Activated T-helper 17 cell treated with anti-CD3 and anti-CD28 coated beads, Interleukin-2, amount 50 U/mL, for 72 hours (primary cell): ENCODE measurements at places on chromosomes 12 and 14. TPM values are rescaled to one million over a fixed set of nuclear protein-coding genes. Genes with fewer than 3 reads are reported as not detected.

EML5 gene
- total RNA-seq: 1.6 TPM

PIANP gene
- total RNA-seq: 1.4 TPM

TGM1 gene
- 16.1 TPM for total RNA-seq

FAIM2 gene
- 1.6 TPM for total RNA-seq

DNA sequence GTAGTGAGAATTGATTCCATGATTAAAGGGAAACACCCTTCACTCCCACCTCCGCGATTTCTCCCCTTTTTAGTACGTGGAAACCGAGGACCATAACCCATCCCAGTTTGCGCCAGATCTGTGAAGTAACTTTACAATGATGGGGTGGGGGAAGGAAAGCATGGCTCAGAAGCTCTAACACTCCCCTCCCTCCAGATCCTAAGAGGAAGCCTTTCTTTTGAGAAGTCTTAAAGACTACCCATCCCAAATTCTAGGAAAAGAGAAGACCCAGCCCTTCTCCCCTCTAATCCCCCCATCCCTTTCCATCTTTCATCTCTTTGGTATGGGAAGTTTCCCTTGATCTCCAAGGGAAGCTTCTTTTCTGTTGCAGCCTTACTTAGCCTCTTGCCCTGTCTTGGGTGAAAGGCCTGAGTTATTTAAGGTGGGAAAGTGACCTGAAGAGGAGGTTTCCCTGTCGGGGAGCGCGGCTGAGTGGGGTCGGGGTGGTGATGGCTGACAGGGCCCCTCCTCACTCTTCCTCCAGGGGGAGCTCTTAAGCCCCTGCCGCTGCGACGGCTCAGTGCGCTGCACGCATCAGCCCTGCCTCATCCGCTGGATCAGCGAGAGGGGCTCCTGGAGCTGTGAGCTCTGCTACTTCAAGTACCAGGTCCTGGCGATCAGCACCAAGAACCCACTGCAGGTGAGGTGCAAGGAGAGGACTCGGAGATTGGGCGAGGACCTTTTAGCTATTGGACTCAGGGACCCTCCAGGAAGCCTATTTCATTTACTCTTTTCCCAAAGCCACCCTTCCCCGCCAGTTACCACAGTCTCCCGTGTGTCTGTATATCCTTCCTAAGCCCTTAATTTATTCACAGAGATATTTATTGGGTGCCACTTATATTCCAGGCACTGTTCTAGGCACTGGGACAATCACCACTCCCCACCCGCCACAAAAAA is 1.8 kb downstream of the MARCHF9 start:
- peak; percentile 30 for ATAC-seq

- peak; percentile 80 for ATAC-seq
Measured at GRCh38 chr14:89767861-89768268, 186.7 kb downstream of the EFCAB11 start.

DNA sequence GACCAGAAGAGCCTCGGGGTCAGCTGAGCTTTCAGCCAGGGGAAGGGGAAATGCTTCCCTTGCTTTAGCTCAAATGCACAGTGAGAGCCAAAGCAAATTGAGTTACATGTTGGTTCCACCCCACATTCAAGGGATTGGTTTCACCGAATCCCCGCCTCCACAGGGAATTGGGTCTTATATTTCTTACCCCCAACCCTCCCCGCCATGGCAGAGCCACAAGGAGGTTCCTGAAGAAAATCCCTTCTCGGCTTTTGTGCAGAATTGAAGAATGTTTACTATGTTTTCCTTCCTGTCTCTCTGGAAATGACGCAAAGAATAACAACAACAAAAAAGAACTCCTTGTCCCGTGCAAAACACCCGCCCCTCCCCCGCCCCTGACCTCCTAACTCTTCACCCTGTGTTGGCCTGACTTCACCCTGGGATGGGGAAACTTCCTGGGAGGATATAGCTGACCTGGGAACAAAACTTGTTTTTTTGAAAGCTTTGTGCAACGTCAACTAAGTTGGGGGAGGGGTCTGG is 21.9 kb upstream of the CIPC start:
- no peak for ATAC-seq

- ATAC-seq: no peak
Measured at GRCh38 chr12:120200364-120200800, 529 bp downstream of the RPLP0 start.

GRCh38 chr14:75434138-75434889 is 6.5 kb downstream of the JDP2 start:
- ATAC-seq: no peak

DNA sequence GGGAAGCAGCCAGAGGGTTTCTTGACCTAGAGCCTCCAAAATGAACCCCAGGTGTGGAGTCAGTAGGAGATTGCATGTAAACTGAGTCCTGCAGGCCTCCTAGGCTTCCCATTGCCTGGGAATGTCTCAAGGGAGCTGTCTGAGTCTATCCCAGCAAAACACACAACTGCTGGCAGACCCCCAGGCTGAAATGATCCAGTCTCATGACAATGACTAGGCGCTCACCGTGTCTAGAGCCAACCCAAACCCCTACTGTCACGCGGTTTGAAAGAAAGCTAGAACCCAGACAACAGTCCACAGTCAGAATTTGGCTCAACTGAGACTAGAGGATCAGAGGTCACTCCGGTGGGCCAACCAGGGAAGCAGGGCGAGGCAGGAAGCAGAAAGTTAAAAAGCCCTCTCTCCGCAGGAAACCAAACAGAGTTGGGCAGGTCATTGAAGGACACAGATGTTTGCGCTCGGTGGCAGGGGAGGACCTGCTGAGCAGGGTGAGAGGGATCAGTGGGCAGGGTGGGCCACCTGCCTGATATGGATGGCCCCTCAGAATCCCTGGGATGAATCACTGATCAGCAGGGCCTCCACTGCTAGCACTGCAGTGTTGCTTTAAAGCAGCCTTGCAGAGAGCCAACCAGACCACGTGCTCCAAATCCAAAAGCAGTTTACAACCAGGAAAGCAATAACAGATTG is 23.8 kb downstream of the ACTN1 start:
- ATAC-seq: no peak
